ENCODE measurements at places on chromosomes 12 and 14.

DNA sequence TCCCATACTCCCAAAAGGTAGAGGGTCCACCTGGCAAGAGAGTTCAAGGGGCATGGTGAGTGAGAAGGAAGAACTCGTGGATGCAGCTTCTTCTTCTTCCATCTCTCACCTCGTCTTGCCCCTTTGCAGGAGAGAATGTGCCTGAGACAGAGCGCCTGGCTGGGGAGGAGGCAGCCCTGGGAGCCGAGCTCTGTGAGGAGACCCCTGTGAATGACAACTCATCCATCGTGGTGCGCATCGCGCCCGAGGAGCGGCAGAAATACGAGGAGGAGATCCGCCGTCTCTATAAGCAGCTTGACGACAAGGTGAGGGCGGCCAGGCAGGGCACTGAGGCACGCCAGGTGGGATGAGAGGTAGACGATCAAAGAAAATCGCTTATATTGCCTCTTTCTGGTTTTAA, 20.0 kb downstream of the KIF5A start:
- no peak for DNase-seq

DNA sequence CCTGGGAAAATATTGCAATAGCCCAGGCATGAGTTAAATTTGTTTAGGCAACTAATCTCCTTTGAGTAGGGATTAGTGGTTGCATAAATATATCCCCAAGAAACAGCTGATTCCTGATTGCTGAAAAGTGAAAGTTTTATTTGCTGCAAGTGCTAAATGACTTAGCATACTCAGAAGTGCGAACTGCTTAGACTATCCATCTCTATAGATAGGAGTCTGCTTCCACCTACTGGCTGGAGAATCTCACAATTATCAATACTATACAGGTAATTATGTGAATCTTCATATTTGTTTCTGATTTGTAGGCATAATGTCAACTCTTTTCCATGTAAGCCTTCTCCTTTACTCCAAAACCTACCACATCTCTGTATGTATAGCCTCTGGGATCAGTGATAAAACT, 12.0 kb upstream of the SLCO1B3 start:
- no peak for DNase-seq

GRCh38 chr14:102187568-102188001, 47.9 kb downstream of the WDR20 start:
- no peak for DNase-seq

DNA sequence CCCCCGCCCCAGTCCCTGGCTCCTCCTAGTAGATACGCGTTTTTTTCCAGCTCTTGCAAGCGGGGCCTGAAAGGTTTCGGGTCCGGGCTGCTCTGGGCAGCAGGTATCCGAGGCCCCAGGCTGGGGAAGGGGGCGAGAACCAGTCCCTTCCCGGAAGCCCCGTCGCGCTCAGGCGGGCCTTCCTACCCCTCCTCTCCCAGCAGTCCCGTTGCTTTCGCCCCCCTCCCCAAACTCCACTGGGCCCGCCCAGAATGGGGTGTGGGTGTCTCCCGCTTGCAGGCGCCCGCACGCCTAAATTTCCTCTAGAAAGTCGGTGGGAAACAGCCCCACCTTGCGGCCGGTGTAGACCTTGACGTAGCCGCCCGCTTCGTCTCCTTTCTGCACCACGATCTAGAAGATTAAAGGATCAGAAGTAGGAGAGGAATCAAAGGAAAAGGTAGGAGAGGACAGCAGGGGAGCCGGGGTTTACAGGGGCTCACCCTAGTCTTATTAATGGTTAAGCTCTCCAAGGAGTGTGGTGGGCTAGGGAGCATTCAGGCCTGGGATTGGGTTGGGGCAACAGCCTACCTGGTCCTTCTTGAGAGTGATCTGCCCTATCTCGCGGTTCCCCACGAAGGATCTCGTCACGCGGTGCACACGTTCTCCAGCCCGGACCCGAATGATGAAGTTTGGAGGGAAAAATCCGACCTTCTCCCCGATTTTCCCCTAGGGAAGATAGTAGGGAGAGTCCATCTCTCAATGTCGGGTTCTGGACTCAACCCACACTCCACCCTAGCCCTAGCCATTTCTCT, 7.3 kb downstream of the STAC3 start:
- peak; percentile 82 for DNase-seq

DNA sequence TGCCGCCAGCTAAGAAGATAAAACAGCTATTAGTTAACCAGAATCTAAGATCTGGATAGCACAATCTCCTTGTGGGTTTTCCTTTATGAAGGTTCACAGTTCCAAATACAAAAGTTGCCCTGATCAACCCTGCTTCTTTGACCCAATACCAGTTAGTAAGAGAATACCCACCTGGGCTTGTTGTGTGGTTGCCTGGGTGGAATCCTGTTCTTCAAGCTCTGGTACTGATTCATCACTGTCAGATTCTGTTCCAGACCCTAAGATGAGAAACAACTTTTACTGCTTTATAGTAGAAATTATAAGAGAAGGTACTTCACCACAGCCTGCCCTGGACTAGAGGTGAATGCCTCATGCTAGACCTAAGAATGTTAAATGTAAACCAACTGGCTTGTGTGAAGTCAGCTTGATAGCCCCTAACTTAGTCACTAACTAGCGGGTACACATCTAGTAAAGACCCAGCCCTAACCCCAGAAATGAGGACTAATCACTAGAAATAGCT, 10.6 kb downstream of the NACA start:
- no peak for DNase-seq

DNA sequence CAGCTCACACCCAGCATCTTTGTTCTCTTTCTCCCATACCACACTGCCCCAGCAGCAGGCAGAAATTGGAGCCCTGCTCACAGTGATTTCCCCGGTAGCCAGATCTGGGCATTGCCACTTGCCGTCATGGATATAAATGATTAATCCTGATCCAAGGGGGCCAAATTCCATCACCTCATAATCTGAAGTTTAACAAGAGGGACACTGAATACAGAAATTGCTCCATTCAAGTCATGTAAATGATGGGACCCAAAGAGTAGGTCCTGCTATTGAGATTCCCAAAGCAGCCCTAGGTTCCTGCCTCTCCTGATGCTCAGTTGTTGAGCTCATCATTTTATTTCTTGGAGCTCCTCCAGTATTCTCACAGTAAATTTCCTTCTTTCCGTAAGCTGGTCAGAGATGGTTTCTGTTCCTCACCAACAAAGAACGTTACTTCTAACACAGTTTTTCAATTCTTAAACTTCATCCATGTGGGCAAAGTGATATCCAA, 11.7 kb downstream of the ITPR2 start:
- no peak for DNase-seq

DNA sequence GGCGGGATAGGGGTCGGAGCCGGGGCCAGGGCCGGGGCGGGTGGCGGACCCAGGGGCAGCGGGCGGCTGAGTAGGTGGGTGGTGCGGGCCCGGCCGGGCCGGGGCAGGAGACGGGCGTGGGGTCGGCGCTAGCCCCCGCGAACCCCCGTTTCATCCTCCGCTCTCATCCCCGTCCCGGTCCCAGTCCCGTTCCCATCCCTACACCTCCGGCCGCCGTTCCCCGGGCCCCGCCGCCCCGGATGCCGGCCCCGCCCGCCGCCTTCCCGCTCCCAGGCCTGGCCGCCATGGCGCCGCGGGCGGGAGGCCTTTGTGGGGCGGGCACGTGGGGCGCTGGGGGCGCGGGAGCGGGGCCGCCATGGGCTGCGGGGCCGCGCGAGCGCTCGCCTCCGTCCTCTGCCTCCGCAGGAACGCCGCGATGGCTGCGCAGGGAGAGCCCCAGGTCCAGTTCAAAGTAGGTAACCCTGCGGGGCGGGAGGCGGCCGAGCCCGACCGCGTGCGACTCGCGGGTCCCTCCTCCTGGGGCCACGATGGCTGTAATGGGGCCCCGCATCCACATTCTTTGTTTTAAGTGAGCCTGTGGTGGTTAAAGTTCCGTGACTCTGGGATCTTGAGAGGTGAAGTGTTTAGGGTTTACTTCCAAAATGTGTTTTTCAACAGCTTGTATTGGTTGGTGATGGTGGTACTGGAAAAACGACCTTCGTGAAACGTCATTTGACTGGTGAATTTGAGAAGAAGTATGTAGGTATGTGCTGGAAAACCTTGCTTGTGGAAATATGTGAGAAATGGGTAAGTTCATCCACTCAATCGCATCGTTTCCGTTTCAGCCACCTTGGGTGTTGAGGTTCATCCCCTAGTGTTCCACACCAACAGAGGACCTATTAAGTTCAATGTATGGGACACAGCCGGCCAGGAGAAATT, 572 bp downstream of the RAN start:
- DNase-seq: no peak

DNA sequence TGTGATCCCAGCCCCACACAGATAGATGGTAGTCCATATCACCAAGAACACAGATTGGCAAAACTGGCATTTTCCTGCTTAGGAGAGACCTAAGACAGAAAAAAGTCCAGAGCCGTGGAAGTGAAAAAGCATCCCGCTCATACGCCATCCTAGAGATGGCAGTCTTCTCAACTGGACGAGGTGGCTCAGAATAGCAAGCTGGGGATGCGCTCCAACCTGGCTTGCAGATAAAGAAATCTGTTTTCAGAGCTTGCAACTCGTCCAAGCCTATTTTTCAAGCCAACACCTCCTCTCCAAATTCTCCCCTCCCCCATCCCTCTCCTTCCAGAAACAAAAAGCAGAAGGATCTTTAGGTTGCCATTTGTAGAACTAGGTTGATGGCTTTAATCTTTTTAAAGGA, 74.3 kb upstream of the OTX2 start:
- no peak for DNase-seq

DNA sequence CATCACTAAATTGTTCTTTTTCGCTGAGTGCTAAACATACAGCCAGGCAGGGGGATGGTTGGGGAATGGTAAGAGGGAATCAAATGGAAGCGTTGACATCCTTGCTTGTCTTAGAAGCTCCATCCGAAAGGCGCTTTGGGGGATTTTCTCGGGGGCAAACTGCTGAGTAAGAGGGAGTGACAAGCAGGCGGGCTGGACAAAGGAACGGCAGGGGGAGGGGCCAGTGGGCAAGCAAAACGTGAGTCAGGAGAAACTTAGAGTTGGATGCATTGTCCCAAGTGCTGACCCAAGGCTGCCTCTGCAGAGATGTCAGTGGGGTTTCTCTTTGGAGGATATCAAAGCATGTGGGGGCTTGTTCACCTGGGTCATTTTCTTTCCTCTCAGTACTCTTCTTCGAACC, 480.5 kb downstream of the VRK1 start:
- no peak for DNase-seq

GRCh38 chr14:105180592-105181548, at the start of gene NUDT14:
NUDT14 (minus strand) TSS chr14:105181312; CDS start chr14:105181209, 103 bp downstream.
- peak; percentile 90 for DNase-seq

DNA sequence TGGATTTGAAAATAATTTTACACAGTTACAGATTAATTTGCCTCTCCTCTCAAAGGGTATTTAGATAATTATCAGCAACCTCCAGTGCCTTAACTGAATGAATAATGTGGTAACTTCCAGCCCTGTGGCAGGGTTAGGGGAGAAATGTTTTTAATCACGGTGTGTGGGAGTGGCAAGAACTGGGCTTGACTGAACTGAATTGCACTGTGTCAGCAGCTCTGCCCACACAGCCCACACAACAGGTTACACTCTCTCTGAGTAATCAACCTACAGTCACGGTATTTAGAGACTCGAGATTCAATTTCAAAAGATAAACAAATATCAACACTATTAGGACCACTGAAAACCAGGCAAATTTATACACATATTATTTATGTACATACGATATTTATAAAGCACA, 198.5 kb downstream of the KCNC2 start:
- DNase-seq: peak; percentile 6

DNA sequence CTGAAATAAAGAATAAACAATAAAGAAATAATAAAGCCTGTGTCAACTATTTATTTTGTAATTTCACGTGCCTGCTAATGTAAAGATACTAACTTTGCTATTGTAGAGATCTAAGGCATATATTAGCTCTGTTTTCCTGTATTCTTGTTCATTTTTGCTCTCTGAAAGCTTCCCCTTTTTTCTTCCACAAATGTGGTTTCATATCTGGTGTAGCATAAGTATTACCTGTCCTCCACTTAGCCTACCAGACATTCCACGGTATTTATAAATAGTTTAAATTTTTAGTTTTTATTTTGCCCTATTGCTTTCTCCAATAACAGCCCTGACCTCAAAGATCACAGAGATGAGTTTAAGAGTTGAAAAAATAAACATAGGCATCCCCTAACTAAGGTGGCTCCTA, 92.6 kb upstream of the ATP2B1 start:
- no peak for DNase-seq

DNA sequence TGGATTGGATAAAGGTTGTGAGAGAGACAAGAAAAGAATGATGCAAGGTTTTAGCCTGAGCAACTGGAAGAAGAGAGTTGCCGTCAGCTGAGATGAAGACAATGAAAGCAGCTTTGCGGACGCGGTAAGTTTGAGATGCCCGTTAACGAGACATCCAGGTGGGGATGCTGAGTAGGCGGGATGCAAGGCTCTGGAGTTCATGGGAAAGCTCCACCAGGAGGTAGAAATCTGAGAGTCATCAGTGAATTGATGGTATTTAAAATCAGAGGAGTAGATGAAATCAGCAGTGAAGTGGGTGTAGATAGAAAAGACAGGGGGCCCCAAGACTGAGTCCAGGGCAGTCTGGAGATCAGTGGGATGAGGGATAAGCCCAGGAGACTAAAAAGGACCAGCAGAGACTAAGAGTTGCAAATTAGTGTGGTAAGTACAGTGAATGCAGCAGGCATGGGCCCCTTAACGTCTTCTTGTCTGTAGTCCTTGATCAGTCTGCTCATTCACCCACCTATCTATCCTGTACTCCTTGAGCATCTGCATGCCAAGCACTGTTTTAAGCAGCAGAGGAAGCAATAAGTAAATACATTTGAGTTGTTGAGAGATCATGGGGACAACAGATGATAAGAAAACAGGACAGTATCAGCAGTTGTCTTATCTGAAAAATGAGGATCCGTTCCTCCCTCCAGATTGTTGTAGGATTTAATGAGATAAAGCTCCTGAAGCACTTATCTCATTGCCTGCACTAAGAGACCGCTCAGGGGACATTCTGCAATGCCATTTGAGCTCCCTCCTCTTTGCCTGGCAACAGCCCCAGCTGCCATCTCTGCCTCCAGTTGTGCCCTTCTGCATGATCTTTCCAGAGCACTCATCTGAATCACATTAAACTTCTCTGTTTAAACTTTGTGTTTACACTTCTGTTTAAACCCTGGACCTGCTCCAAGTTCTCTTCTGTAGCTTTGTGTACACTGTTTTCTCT, 91.5 kb downstream of the APAF1 start:
- no peak for DNase-seq

DNA sequence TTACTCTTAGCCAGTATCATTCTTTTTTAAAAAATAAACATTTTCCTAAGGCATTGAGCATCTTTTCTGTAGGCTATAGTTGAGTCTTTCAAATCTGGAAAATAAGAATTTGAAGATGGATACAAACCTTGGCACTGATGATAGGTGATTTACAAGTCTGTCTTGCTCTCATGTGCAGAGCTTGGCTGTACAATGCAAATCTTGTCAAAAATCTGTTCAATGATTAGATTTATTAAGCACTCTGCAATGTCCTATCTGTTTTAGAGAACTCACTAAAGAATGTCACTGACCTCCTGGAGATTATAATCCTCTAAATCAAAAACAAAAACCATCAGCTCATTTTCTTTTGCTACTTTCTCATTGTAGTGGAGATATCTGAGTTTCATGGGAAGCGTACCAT, 42.8 kb upstream of the AMIGO2 start:
- DNase-seq: no peak

- DNase-seq: no peak
These were observed 87.9 kb downstream of the GAS2L3 start for GRCh38 chr12:100661300-100661951.

- DNase-seq: no peak
These were observed 43.7 kb downstream of the TESPA1 start for GRCh38 chr12:54940727-54941315.

GRCh38 chr12:128790653-128791373, 32.9 kb downstream of the SLC15A4 start:
- DNase-seq: no peak
